ENCODE measurements at places on chromosomes 5 and 9.
A peak's percentile ranks its signal among the peaks of the same experiment; 100 is the strongest.

DNA sequence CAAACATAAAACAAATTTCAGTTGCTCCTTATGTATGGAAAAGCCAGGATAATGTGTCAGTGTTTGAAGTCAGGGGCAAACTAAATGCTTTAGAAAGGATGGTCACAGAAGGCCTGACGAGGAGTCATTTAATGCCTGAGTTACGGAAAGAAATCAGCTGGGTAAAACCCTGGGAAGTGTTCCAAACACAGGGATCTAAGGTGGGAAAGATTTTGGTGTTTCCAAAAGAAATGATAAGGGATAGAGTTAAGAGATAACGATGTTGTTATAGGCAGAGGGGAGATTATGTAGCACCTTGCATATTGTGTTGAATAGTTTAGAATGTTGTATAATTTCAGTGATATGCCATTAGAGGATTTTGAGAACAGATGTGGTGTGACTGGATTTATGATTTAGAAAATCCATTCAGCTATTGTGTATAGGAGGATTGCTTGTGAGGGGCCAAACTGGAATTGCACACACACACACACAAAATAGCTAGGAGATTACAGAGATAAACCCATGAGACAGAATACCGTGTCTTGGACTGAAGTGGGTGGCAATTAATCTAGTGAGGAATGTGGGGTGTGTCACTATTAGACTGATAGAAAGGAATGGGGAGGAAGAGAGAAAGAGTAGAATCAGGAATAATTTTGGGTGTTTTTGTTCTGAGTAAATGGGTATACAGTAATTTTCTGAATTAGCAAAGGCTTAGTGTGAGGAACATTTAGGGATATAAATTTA, 274.2 kb upstream of the DAB2 start:
- peak; percentile 58 for DNase-seq

DNA sequence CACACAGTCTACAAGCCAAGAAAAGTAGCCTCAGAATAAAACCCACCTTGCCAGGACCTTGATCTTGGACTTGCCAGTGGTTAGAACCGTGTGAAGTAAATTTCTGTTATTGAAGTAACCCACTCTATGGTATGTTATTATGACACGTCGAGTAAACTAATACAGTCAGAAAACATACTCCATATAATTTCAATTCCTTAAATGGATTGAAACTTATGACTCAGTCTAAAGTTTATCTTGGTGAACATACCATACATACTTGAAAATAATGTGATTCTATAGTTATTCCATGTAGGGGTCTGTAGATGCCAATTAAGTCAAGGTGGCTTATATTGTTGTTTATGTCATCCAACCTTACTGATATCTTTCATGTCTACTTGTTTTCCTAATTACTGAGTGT, 950.7 kb downstream of the TLE4 start:
- DNase-seq: peak; percentile 2

DNA sequence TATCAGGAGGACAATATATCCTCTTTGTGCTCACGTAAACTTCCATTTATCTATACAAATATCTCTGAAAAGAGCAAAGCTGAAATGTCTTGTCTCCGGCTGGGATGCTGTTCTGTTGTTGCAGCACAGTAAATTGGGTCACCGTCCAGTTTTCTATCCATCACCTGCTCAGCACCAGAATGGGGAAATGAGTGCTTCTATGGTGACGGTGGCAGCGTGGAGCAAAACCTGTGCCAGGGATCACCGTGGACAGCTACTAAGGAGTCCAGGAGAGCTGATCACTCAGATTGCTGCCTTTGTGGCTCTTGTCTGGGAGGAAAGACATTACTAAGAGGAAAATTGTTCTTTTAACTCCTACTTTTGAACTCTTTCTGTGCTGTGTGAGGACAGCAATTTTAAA, 531.6 kb downstream of the PSAT1 start:
- no peak for DNase-seq

DNA sequence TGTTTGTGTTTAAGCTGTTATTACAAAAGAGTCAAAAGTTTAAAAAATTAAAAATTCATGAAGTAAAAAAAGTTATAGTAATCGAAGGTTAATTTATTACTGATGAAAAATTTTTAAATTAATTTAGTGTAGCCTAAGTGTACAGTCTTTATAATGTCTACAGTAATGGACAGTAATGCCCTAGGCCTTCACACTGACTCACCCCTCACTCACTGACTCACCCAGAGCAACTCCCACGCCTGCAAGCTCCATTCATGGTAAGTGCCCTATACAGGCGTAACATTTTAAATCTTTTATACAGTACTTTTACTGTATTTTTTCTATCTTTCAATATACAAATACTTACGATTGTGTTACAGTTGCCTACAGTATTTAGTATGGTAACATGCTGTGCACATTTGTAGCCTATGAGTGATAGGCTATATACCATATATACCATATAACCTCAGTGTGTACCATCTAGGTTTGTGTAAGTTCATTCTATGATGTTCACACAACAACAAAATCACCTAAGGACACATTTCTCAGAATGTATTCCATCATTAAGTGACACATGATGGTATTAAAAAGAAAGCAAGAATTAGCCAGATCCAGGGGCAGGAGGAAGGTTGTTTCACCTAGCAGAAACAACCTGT, 40.1 kb downstream of the DCAF10 start:
- peak; percentile 84 for DNase-seq

DNA sequence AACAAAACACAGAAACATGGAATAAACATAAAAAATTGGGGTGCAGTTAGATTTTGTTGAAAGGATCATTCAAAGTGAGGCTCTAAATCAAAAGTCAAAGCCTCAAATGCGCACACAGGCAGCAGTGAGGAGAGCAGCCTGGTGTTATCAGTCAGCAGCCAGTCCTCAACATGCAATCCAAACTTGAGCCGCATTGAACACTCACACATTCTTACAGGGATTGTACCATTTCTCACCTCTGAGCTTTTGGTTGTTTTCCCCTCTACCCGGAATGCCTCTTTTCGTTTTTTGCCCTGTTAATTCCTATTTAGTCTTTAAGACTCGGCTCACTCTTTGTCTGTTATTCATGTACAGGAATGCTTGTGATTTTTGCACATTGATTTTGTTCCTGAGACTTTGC, 81.1 kb upstream of the PUM3 start:
- DNase-seq: no peak

GRCh38 chr5:15933259-15934207, 246.1 kb downstream of the MARCHF11 start:
- peak; percentile 29 for DNase-seq

- no peak for DNase-seq
These were observed 10.6 kb downstream of the IRX1 start for GRCh38 chr5:3606121-3606831.

- no peak for DNase-seq
These were observed 34.2 kb downstream of the SUSD1 start for GRCh38 chr9:112140936-112141335.

DNA sequence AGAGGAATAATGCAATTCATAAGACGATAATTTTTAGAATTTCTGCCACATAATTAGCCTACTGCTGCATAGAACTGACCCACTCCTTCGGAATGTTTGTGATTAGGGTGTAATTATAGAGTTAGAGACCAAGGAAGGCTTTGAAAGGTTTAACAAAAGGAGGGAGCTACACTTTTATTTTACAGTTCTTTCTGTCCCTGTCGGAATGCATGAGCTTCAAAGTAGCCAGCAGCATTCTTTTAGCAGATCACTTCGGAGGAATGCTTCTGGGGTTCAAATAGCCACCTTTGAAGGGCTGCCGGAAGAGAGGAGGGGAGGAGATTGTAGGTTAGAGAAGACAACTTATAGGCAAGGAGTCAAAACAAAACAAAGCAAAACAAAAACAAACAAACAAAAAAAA, 168.1 kb downstream of the GRIA1 start:
- DNase-seq: no peak

DNA sequence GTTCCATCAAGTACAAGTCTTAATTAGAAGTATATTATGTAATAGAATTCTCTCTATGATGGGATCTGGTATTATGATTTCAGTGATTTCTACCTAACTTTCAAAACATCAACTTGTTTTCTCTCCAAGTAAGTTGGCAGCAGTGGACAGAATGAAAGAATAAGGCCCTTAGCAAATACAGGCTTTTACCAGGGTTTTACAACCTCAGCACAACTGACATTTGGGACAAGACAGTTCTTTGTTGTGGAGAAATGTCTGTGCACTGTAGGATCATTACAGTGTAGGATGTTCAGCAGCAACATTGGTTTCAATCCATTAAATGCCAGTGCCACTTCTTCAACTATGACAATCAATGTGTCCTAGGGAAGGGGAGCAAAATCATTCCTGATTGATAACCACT, 48.8 kb downstream of the MLANA start:
- no peak for DNase-seq

DNA sequence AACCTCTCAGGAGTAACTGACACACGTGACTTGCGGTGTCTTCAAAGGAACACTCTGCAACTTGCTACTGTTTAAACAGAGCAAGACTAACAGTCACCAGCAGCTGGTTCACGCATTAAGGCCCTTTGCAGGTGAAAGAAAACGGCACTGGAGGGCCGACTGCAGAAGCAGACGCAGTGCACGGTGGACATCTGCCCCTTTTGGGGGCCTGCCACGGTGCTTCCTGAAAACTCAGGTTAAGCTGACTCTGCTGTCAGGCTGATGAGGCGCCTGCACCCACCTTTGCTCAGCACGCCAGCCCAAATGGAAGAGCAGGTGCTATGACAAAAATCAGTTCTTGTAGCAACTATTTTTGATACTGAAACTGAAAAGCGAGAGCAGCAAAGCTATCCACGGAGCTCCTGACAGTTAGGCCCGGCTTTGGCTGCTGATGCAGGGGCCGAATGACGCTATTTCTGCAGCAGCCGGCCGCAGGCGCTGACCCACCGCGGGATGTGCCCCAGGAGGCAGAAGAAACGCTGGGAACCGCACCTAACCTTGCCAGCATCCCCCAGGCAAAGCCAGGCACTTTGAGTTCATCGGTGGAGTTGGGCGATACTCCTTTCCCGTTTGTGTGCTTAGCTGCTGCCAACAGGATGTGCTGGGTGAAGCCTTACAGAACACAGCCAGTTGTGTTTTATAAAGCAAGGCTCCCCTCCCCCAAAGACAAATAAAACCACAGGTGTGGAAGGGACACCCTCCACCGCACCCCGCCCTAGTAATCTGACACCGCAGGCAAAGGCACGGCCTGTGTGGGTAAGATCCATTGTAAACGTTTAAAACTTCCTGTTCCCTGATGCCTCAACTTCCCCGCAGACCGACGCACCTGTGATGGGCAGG, 21.1 kb upstream of the TERT start:
- DNase-seq: no peak

DNA sequence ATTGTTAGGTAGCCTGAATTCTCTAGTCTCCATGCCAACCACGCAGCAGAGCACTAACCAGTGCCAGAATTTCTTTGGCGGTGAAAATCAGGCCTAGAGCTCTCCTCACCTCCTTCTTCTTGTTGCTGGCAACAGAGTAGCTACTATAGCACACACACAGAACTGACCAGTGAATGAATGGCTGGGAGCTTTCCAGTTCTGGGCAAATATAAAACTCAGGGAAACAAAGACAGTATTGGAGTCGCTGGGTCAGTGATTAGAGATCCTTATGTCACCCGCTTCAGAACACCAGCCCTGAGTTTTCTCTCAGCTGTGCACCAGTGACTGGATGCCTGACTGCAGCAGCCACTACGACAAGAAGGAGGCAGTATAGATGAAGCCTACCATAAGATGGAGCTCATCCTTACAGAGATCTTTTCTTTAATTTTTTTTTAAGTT, 26.9 kb upstream of the FEM1C start:
- no peak for DNase-seq

- DNase-seq: no peak
These were observed 4.5 kb upstream of the OGN start for GRCh38 chr9:92408747-92409478.

DNA sequence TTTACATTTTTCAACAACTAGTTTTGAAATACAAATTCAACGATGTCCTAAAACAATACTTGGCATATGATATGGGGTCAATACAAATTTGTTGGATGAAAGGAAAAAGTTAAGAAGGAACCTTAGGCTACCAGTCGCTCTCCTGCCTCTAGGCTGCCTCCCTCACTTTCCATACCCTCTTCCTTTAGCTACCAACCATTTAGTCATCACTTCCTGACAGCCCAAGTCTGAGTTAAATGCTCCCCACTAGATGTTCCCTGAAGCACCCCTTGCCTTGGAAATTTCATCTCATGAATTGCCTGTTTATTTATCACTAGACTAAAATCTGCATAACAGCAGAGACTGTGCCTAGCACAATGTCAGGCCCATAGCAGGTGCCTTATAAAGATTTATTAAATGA, 2.7 kb upstream of the LARS1 start:
- DNase-seq: no peak

DNA sequence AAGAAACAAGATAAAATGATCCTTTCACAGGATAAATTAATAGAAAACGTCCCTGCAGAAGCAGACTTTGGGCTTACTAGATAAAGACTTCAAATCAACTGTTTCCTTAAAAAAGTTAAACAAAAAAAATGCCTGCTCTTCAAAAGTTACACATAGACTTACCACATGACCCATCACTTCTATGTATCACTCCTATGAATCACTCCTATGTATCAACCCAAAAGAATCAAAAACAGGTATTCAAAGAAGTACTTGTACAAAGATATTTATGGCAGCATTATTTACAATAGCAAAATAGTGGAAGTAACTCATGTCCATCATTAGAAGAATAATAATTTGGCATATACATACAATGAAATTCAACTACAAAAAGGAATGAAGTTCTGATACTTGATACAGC, 56.3 kb upstream of the PRDM9 start:
- no peak for DNase-seq
